Astrocyte (in vitro differentiated cells and primary cell): ENCODE measurements at places on chromosomes 7 and 10. TPM values are rescaled to one million over a fixed set of nuclear protein-coding genes. Genes with fewer than 3 reads are reported as not detected.

UPK3B gene
- total RNA-seq: 0.64 TPM in 1 of 2 replicates, not detected in the other

GNGT1 gene
- not detected in 2 replicates for total RNA-seq

GPR26 gene
- 0.09 TPM in 1 of 2 replicates, not detected in the other for total RNA-seq

MAGI2 gene
- total RNA-seq: 5.4 and 5.8 TPM in 2 replicates

VWDE gene
- 0.77 and 1.8 TPM in 2 replicates for total RNA-seq

PTN gene
- 11.1 and 17.2 TPM in 2 replicates for total RNA-seq
